ENCODE measurements at places on chromosomes 11 and 22.
A peak's percentile ranks its signal among the peaks of the same experiment; 100 is the strongest.

- DNase-seq, result peak; percentile 63
Measured at GRCh38 chr11:28463826-28464225, 355.6 kb downstream of the METTL15 start.

GRCh38 chr11:25769287-25769686 is 562.6 kb upstream of the ANO3 start:
- no peak for DNase-seq

DNA sequence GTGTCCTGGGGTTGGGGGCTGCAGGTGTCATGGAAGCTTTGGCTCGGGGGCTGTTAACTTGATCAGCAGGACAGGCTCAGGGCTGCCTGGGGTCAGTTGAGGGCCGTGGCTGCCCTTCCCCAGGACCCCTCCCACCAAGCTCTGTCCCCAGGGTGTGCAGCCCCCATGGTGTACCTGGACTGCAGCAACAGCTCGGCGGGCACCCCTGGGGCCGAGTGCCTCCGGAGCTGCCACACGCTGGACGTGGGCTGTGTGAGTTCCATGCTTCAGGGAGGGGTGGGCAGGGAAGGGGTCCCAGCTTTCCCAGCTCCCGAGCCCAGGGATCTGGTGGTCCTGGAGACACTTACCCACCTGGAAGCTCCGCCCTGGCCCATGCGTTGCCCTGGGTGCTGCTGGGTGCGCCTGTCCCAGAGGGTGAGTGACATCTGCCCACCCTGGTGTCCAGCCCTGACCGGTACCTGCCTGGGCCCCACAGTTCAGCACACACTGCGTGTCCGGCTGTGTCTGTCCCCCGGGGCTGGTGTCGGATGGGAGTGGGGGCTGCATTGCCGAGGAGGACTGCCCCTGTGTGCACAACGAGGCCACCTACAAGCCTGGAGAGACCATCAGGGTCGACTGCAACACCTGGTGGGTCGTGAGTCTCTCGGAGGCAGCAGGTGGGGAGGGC is 11.3 kb downstream of the MUC5B start:
- DNase-seq, result no peak

GRCh38 chr22:35230839-35231584 is 26.3 kb upstream of the HMGXB4 start:
- peak; percentile 13 for DNase-seq

- peak; percentile 96 for DNase-seq
Measured at GRCh38 chr22:24391836-24392217, 35.6 kb upstream of the ADORA2A start.

- DNase-seq, result peak; percentile 66
Measured at GRCh38 chr11:86692317-86692716, 19.9 kb upstream of the ME3 start.
